Fibroblast of upper back skin (primary cell): ENCODE measurements at places on chromosomes 3 and 15.
A peak's percentile ranks its signal among the peaks of the same experiment; 100 is the strongest.

- DNase-seq, result peak; percentile 54
These were observed 40.9 kb downstream of the UACA start for GRCh38 chr15:70722266-70723121.

GRCh38 chr15:90075420-90076289 is 26.6 kb downstream of the IDH2 start:
- no peak for DNase-seq

- DNase-seq, result no peak
These were observed 985.2 kb upstream of the SEMA6D start for GRCh38 chr15:46732060-46732459.

- no peak for DNase-seq
These were observed 1.9 kb upstream of the MITF start for GRCh38 chr3:69737392-69737791.

DNA sequence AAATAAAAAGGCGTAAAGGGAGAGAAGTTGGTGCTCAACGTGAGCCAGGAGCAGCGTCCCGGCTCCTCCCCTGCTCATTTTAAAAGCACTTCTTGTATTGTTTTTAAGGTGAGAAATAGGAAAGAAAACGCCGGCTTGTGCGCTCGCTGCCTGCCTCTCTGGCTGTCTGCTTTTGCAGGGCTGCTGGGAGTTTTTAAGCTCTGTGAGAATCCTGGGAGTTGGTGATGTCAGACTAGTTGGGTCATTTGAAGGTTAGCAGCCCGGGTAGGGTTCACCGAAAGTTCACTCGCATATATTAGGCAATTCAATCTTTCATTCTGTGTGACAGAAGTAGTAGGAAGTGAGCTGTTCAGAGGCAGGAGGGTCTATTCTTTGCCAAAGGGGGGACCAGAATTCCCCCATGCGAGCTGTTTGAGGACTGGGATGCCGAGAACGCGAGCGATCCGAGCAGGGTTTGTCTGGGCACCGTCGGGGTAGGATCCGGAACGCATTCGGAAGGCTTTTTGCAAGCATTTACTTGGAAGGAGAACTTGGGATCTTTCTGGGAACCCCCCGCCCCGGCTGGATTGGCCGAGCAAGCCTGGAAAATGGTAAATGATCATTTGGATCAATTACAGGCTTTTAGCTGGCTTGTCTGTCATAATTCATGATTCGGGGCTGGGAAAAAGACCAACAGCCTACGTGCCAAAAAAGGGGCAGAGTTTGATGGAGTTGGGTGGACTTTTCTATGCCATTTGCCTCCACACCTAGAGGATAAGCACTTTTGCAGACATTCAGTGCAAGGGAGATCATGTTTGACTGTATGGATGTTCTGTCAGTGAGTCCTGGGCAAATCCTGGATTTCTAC is at the start of gene RARB:
RARB (plus strand) TSS at position 322 of the 847 bp plus-strand sequence; CDS start at position 791, 469 bp downstream.
- peak; percentile 96 for DNase-seq

DNA sequence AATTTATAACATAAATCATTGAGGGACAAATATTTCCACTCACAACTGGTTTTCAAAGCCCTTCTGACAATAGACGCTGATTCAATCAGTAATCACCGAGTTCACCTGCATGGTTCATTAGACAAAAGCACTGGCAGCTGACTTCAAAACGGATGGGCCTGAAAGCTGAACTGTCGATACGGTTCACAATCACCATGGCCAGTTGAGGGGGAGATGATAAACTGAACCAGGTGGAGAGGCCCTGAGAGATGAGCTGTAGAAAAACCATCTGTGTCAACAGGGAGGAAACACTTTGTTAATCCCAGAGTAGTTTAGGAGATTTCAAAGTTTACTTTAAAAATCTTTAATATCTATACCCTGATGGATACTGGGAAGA is 75.0 kb downstream of the PEX5L start:
- no peak for DNase-seq

- no peak for DNase-seq
These were observed 15.0 kb upstream of the IL20RB start for GRCh38 chr3:136942803-136943202.

GRCh38 chr3:57126244-57126643 is 38.9 kb downstream of the IL17RD start:
- no peak for DNase-seq

GRCh38 chr3:188941103-188941502 is 230.7 kb upstream of the TPRG1 start:
- DNase-seq, result no peak

DNA sequence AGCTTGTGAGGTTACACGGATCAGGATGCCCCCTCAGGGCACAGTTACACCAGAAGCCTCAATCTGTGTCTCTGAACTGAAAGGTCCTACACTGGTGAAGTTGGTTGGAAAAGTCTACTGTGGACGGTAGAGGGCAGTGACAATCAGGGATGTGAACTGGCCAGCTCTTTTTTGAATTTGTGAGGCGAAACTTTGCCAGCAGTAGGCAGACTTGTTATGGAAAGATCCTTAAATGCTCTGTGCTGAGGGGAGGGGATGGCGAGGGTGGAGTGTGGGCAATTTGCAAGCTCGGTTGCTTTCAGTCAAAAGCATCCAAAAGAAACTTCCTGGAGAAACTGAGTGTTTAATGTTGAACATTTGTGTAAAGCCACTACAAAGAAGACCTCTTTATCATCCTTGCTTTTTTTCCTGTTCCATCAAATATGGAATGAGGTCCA is 127.4 kb upstream of the ABHD17C start:
- peak; percentile 86 for DNase-seq

DNA sequence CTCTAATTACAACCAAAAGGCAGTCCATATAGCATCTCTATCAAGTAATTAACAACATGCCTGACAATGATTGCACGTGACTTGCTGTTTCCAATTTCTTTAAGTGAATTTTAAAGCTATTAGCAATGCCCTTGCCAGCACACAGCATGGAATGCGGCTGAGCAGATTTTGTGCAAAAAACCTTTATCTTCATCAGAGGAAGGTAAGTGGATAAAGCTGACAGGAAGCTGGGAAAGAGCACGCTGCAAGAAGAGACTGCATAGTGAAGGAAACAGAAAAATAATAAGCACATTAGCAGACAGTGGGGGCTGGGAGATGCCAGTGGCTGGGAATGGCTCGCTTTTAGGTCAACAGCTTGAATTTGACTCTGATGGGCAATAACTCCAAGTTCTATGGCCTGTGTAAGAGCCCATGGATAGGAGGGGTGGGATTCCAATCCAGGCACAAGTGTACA is 138.8 kb downstream of the PDZRN3 start:
- peak; percentile 41 for DNase-seq

- DNase-seq, result peak; percentile 75
These were observed 32.5 kb downstream of the RFTN1 start for GRCh38 chr3:16480861-16481545.

- DNase-seq, result peak; percentile 68
These were observed 281.9 kb upstream of the ICE2 start for GRCh38 chr15:60760646-60761504.

- DNase-seq, result no peak
These were observed 28.1 kb downstream of the CYP11A1 start for GRCh38 chr15:74339371-74339770.

DNA sequence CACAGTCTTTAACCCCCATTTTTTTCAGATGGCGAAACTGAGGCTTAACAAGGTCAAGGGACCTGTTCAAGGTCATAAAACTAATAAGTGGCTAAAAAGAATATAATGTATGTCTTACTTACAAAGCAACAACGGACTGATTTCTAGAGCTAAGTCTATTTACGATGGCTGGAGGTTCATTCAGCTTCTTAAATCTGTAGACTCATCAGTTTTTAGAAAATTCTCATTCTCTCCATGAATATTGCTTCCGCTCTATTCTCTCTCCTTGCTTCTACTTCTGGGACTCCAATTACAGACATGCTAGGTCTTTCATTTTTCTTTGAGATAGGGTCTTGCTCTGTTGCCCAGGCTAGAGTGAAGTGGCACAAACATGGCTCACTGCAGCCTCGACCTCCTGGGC is 68.9 kb downstream of the WHAMM start:
- no peak for DNase-seq

DNA sequence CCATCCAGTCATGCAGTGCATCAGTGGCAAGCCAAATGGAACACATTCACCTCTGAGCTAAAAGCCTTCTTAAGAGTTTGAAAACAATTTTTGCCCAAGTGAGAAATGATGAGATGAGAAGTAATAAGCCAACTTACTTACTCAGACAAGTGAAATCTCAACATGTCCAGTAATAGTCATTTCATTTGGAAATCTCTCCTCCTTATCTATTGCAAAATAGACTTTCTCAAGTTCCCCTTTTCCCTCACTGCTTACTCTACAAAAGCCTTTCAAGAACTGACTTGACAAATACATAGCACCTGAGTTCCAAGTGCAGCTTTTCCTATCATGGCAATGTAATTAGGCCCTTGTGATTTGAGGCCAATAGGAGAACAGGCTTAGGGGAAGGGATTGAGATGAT is 282.3 kb downstream of the SLC9A9 start:
- no peak for DNase-seq

GRCh38 chr15:68525815-68526214 is 53.0 kb upstream of the CORO2B start:
- peak; percentile 28 for DNase-seq

DNA sequence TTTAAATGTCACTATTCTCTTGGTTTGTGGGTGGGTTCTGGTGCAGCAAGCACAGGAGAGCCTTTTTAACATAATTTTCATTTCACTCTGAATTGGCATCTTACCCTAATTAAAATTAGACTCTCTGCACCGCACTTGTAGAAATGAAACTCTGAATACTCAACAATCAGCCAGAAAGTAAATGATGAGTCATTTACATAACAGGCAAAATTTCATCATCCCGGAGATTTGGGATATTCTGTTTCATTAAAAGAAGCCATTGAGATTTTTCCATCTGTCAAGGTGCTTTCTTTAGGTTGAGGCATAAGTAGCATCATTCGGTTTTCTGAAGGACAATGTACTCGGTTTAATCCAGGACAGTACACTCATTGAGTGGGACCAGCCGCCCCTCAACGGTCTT is 111.0 kb downstream of the RFTN1 start:
- DNase-seq, result peak; percentile 59

GRCh38 chr3:39548282-39548681 is 80.8 kb downstream of the MOBP start:
- no peak for DNase-seq

DNA sequence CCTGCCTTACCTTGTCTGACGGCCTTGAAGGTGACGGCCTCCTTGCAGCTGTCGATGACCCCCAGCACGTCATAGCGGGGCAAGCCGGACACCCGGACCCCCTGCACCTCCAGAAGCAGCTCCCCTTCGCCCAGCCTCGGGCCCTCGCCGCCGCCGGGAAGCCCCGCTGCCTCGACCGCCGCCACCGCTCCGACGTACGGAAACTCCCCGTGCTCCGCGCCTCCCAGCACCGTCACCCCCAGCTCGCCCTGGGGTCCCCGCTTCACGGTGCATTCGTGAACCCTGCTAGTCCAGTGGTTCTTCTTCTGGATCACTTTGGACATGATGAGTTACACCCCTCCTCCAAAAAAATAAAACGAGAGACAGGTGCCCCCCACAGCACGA is 740 bp downstream of the MAGI1 start:
- no peak for DNase-seq

DNA sequence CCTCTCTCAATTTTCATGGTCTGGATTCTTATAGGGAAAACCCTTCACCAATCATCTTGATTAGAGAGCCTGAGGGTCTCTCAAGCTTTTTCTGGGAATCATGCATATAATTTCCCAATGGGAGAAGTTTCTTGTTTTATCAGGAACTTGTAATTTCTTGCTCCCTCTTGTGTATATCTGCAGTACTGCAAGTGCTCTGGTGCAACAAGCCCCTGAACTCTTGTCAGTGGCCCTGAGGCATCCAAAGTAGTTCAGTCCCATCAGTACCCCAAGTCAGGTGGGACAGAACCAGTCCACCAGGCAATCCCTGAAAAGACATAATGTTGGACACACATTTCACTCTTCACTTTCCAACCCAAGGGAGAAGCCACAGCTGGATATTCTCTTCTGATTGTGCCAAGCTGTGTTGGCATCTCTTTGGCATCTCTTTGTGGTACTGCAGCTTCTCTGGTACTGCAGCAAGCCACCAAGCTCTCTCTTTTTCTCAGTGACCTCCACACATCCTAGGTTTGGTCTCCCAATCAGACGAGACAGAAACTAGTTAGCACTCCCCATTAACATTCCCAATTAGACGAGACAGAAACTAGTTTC is 214.5 kb downstream of the ZIC4 start:
- peak; percentile 79 for DNase-seq

- no peak for DNase-seq
These were observed 49.0 kb downstream of the NKIRAS1 start for GRCh38 chr3:23867838-23868237.

GRCh38 chr3:38131621-38132369 is 5.1 kb downstream of the ACAA1 start:
- DNase-seq, result peak; percentile 17

GRCh38 chr15:89494941-89495637 is 1.3 kb downstream of the RHCG start:
- no peak for DNase-seq

DNA sequence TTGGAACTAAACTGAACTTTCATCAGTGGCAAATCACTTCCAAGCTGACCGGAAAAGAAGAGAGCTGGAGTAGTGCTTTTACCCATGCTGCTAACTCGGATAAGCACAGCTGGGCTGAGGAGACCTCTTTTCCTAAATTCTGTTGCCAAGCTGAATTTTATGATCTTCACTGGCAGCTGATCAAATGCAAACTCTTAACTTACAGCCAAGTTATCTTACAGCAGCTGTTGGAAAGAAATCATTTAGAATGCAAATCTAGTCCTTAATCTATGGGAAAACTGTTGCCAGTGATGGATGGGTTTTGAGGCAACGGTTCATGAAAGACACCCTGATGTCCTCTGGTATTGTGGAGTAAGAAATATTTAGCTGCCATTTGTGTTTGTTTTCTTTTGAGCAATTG is 216.5 kb downstream of the ZNF385D start:
- peak; percentile 12 for DNase-seq

- peak; percentile 25 for DNase-seq
These were observed 668 bp downstream of the THRB start for GRCh38 chr3:24493746-24494617.

- DNase-seq, result no peak
These were observed 534.1 kb upstream of the KCNMB2 start for GRCh38 chr3:178002113-178002512.

- no peak for DNase-seq
These were observed 229.9 kb downstream of the IL5RA start for GRCh38 chr3:2880218-2880756.

DNA sequence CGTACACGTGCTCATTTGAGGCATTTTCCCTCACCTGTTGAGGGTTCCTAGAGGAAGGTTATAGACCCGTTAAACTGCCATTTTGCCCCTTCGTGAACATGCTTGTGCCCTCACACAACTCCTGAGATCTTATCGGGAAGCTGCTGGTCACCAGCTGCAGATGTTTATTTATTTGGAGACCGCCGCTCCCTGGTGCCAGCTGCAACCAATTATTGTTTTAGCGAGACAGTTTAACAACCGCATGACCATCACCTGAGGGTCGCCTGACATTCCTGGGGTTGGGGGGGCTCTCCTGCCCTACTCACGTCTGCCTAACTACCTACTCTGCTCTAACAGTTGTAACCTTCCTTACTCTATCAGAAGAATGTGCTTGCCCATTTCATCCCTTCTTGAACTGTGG is 292.5 kb downstream of the MCTP2 start:
- DNase-seq, result no peak

DNA sequence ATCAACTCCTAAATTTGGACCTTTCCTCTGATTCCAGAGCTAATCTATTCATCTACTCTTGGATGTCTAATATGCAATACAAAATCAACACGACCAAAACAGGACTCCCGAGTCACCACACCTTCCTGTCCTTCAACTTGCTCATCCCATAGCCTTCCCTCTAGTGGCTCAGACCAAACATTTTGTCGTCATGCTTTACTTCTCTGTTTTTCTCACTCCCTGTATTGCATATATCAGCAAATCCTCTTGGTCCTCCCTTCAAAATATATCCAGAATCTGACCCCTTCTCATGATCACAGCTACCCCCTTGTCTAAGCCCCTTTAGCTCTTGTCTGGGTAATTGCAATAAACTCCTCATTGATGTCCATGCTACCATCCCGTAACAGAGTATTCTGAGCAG is 30.5 kb upstream of the DCP1A start:
- DNase-seq, result no peak
